Stimulated activated CD4-positive, alpha-beta T cell treated with anti-CD3 and anti-CD28 coated beads, TNF-alpha, amount 100 ng/mL, for 4 hours (primary cell): ENCODE measurements at places on chromosomes 3 and 15.

GRCh38 chr3:142604940-142605339, 8.7 kb downstream of the PLS1 start:
- no peak for DNase-seq

DNA sequence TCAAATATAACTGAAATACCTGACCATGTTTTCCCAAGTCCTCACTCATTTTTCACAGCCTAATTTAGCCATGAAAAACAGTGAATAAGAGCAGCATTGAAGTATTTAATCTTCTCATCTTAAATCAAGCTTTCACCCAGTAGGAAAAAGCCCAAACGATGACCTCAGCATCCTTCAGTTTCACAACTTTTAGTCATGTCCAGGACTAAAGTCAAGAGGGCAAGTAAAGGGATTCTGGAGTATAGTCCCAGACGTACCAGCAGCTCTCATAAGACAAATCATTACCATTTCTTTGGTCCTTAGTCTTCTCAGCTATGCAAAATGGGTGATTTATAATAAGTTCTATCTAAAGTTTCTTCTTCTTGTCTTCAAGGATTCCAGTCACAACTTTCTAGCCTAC, 237.3 kb downstream of the IL5RA start:
- DNase-seq, result no peak

DNA sequence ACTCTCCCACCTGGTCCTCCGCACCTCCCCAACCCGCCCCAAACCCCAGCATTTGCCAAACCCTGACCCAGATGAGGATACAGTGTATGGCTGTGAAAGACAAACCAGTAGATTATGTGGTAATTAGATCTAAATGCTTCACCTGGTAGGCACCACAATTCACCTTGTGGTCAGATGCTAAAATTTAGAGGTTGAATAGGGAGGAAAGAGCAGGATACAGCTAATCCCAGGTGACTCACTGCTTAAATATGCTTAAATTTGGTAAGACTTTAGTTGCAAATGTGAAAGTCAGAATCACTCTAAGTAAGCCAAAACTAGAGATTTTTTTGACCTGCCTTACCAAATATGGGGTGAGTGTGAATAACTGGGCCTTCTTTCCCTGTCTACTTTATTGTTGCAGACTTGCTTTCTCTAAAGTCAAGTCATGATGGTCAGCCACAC, 105.5 kb downstream of the MME start:
- DNase-seq, result no peak

GRCh38 chr3:64708456-64708855, 20.7 kb upstream of the ADAMTS9 start:
- no peak for DNase-seq

DNA sequence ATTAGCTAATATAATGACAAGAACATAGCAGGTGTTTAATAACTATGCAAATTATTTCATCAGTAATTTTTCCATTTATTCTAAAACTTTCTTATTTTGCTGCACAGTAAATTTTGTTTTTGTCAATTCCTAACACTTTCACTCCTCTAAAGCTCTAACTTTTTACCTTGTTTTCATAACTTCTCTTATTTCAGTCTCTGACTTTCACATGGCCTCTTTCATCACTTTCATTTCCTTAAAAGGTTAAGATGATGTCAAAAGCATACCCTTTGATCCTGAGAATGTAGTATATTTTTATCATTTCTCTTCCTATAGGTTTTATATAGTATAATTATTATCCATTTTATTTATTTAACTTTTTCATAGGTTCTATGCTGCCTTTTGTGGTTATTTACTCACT, 1325.8 kb upstream of the ALCAM start:
- DNase-seq, result no peak

- no peak for DNase-seq
Measured at GRCh38 chr3:41448396-41448795, 249.1 kb downstream of the CTNNB1 start.

- DNase-seq, result no peak
Measured at GRCh38 chr3:15572138-15572537, 29.2 kb downstream of the HACL1 start.
